Activated CD8-positive, alpha-beta memory T cell treated with anti-CD3 and anti-CD28 coated beads for 4 hours (primary cell): ENCODE measurements at places on chromosomes 2 and 18.

DNA sequence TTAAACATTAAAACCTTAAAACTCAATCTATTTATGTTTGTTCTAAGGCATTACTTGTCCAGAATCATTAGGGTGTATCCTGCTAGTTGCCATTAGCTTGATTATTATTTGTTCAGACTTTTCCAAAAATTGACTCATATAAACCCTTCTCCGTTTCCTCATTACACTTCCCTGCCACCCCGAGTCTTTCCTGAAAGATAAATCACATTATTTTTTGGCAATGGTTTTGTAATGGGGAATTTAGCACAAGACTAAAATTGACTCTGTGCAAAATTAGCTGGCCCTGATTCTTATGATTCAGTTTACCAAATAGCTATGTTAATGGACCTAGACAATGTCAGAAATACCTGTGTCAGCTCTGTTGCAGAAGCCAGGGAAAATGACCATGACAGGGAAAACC, 112.2 kb upstream of the NT5C1B start:
- DNase-seq, result no peak

- DNase-seq, result no peak
Measured at GRCh38 chr18:35189510-35189909, 51.3 kb upstream of the ZNF397 start.

DNA sequence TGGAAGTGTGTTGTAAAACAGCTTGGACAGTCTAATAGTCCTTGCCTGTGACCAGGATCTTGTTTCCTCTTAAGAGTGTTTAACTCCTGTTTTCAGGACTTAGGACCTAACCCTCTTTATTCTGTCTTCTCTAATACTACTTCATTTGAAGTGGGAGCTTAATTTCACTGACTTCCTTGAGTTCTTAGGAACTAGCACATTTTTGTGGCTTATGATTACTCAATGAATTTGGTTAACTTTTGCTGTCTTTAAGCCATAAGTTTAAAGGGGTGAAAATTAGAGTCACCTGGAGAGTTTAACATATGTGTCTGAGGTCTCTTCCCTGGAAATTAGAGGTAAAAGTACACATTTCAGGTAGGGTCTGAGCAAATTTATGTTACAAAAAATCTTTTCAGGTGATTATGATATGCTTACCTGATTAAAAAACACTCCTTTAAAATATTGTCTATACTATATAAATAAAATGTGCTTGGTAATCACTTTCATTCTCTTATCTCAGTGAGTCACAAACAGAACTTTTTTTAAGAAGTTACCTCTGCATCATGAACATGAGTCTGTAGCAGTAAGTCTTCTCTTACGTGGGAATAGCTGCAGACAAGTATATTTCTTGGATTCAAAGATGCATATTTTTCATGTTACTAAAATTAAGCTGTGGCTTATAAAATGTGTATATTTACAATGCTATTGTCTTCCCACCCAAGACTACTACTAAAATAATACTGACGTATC, 52.7 kb downstream of the ATP9B start:
- DNase-seq, result no peak

DNA sequence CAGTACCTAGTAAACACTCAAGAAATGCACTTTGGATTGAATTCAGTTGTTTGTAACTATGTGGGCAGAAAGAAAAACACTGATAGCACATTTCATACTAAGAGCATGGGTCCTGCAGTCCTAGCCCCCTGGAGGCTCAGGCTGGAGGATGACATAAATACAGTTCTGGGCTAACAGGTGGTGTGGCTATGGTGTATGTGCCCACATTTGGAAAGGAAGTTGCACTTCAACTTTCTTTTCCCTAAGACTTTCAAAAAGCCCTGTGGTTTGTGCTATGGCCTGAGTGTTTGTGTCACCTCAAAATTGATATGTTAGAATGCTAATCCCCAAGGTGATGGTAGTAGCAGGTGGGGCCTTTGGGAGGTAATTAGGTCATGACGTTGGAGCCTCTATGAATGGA, 218.2 kb downstream of the CDCA7 start:
- DNase-seq, result no peak

- DNase-seq, result no peak
Measured at GRCh38 chr2:65367524-65367923, 64.9 kb downstream of the SPRED2 start.

DNA sequence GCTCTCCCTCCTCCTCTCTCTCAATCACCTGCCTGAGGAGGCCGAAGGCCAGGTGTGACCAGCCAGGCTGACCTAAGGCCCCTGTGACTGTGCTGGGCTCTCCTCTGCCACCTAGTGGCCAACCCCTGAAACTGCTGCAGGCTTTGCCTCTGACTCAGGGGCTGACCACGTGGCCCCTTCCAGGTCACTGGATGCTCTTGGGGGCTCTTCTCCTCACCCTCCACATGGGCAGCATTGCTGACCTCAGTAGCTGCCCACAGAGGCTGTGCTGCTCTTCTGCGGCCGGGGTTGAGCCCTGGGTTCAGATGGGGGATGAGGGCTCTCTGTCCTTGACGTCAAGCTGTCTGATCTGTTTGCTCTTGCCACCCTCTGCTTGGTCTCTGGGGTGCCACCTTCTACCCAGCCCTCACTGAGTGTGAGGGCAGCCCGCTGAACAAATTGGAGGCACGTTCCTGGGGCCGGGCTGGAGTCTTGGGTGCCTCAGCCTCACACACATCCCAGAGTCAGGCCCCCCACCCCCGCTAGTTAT, 122.7 kb downstream of the TWIST2 start:
- DNase-seq, result no peak

DNA sequence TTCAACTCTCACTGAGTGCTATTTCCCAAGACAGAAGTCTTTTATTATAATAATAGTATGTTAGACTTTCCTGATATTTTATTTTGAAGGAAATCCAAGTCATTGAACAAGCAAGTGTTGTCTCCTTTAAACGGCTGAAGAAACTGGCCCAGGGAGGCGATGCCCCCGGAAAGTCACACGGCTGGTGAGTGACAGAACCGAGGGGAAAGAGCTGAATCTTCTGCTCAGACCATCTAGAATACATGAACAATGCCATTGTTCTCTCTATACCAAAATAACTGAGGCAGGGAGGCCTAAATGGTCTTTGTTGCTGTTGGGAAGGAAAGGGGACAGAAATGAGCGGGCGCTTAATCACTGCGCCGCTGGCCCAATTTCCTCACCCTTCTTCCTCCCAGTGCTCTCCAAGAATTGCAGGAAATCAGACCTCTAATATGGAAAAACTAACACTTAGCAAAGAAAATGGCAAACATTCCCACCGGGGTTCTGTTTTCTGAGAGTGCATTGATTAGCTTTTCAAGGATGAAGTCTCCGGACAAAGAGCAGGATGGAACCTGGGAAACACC, 101.5 kb downstream of the KLF7 start:
- no peak for DNase-seq

GRCh38 chr2:15890936-15891905, 49.1 kb upstream of the MYCN start:
- no peak for DNase-seq

DNA sequence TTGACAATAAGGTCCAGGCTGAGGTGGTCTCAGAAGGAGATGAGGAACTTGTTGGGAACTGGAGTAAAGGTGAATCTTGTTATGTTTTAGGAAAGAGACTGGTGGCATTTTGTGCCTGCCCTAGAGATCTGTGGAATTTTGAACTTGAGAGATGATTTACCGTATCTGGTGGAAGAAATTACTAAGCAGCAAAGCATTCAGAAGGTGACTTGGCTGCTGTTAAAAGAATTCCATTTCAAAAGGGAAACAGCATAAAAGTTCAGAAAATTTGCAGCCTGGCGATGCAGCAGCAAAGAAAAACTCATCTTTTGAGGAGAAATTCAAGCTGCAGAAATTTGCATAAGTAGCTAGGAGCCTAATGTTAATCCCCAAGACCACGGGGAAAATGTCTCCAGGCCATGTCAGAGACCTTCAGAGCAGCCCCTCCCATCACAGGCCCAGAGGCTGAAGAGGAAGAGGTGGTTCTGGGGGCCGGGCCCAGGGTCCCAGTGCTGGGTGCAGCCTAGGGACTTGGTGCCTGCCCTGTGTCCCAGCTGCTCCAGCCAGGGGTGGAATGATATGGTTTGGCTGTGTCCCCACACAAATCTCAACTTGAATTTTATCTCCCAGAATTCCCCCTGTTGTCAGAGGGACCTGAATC, 73.5 kb downstream of the FIGN start:
- DNase-seq, result no peak

- DNase-seq, result no peak
Measured at GRCh38 chr2:47056868-47057686, 98.0 kb downstream of the STPG4 start.

- DNase-seq, result no peak
Measured at GRCh38 chr2:222982010-222982908, 69.7 kb upstream of the KCNE4 start.

- DNase-seq, result no peak
Measured at GRCh38 chr2:7025082-7025481, 107.9 kb downstream of the RNF144A start.

- no peak for DNase-seq
Measured at GRCh38 chr2:200199005-200199404, 107.5 kb upstream of the SPATS2L start.

DNA sequence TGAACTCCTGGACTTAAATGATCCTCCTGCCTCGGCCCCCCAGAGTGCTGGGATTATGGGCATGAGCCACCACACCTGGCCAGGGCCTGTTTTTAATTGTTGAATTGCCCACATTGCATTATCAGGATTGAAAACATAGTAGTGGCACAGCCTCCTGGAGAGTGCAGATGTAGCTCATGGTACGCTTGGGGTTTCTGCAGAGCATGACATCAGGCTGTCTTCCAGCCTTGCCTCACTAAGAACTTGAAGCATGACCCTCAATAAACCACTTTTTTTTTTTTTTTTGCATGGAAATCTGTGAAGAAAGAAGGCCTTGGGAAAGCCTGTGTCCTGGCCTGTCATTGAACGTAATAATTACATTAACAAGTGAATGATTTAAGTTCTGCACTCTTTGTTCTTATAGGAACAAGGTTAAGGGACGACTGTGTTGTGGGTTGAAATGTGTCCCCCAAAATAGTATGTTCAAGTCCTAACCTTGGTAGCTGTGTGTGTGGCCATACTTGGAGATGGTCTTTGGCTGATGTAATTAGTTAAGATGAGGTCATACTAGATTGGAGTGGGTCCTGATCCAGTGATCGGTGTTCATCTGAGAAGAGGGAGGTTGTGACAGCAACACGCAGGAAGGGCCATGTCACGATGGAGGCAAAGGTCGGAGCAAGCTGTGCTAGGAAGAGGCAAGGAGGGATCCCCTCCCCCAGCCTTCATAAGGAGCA, 90.2 kb downstream of the AGAP1 start:
- DNase-seq, result no peak

GRCh38 chr18:37419315-37419714, 146.3 kb downstream of the CELF4 start:
- no peak for DNase-seq

- DNase-seq, result no peak
Measured at GRCh38 chr2:240211598-240212424, 71.4 kb upstream of the OTOS start.

GRCh38 chr2:62467475-62468321, 38.3 kb downstream of the TMEM17 start:
- no peak for DNase-seq

DNA sequence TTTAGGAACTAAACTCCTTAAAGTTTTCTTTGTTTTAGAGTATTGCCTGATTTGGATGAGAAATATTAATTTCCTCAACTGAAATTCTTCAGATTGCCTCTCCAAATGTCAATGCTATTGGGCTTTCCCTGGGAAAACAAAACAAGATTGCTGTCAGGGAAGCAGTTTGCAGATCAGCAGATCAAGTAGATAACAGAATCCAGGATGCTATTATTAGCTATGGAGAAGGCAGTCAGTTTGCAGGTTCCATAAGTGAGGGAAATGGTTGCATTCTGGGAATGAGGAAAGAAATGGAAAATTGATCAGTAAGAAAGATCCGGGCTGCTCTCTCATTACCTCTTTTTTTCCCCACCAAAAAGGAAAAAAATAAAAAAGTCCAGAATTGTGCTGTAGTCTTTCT, 11.0 kb downstream of the LINC00305 start:
- no peak for DNase-seq

DNA sequence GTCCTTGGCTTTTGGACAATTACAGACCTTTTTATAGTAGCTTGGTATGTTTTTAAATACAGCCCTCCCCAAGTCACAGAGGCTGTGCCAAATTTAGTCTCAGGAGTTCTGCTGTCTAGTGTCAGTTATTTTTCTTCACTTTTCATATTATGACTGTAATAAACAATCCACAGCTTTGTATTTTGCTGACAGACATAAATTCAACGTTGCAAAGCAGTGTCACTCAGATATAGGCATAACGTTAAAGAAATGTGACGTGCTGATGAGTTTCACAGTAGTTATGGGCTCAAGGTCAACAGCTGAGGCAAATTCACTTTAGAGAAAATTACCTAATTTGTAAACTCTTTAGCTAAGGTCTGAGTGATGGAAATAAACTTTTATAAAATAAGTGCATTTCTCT, 151.6 kb downstream of the SATB2 start:
- no peak for DNase-seq

GRCh38 chr2:182559623-182560022, 132.8 kb upstream of the PDE1A start:
- no peak for DNase-seq

DNA sequence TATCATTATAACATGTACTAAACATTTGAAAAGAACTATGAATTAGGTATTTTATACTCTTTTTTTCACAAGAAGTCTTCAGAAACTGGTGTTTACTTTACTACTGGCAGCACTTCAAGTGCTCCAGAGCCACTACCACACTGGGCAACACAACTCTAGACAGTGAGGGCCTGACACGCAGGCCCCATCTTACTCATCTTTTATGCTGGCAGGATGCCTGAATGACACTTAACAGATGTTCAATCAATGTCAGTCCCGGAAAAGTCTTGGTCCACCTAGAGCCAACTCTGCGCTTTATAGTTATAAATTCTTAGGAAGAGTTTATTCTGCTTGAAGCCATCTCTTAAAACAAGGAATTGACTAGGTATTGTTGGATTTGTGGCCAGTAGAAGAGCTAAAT, 8.7 kb upstream of the WIPF1 start:
- DNase-seq, result peak; percentile 25

DNA sequence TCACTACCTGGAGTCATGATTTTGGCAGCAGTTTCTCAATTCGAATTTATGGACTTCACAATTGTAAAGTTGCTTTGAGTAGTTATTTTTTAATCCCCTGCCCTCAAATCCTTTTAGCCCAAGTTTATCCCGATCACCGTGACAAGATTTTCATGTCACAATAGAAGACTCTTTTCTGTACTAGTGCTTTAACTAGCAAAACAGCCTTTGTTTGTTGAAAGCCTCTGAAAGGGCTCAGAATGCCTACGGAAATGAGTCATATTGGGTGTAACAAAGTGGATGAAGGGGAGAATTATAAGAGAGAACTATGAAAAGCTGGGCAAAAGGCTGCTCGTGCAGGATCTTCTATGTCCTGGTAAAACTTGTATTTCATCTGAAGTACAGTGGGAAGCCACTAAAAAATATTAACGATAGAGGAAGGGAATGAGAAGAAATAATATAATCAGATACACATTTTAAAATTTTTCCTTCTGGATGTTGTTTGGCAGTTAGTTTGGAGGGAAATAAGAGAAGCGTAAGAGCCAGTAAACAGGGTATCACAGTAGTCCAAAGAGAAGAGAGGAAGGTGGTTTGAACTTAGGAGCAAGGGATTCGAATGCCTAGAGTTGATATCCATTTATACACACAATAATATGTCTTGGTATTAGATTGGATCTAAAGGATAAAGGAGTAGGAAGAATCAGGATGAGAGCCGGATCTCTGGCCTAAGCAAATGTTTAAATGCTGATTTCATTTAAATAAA, 114.9 kb downstream of the GALNT13 start:
- no peak for DNase-seq
